IPS DF 6.9 (cell line): ENCODE measurements at places on chromosomes 1 and 21.

GRCh38 chr1:33524586-33524985 lies 52.1 kb downstream of the ZSCAN20 start:
- no peak for DNase-seq

DNA sequence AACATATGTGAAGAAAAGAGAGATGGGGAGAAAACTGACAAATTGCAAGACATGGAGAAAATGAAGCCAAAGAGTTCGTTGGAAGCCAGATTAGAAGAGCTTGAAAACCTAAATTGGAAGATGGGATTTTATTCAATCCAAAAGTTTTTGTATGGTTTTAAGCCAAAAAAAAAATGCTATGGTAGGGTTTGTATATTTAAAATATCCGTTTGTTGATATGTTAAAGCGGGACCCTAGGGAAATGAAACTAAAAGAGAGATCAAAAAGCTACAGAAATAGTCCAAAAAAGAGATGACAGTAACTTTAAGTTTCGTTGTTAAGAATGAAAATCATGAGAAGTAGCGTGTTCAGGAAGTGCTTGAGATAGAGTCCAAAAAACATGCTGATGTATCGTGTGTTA lies 617.7 kb upstream of the ADGRL2 start:
- no peak for DNase-seq

GRCh38 chr1:235069577-235070563 lies 58.8 kb downstream of the TOMM20 start:
- DNase-seq: no peak

GRCh38 chr21:39673736-39674135 lies 61.0 kb downstream of the B3GALT5 start:
- no peak for DNase-seq

DNA sequence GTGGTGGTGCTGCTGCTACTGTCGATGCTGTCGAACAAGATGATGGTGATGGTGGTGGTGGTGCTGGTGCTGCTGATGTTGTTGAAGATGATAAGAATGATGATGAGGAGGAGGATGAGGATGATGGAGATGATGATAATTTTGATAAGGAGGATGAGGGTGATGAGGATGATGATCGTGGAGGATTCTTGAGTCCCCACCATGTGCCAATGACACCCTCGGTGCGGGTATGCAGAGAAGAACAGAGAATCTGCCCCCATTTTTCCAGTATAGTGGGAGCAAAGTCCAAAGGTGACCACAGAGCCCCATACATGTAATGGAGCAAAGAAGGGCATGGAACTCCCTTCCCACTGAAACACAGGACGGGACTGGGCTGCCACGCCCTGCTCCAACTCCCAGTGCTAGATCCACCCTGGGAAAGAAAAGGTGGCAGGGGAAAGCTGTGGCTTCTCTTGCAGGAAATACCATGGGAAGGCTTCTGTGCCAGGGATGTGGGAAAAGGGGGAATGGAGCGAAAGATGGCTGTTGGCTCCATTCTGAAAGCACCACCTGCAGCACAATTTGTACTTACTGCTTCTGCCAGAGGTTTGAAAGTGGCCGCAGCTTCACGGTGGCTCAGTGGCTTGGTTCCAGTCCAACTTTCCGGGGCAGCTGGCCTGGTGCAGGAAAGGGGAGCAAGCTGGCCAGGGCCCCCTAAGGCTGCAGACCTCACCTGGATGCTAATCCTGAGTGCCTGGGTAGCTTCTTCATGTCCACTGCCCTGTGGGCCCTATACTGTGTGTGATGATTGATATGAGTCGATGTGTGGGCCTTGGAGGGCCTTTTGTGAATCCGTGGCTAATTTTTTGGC lies 387.2 kb upstream of the VAMP3 start:
- no peak for DNase-seq

DNA sequence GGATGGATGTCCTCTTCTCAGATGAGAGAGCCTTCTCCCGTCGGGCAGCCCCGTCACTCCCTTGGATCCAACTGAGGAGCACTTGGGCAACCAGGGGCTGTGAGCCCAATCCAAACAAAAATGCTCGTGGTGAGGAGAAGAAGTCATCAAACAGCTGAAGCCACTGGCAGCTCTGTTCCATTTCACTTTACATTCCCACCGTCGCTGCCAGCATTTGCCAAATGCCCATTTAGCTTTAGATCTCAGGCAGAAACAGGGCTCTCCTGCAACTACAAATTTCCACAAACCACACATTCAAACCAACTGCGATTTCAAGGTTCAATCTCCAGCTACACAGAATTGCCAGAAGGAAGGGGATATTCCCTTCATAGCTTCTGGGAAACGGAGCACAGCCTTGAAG lies 634.6 kb downstream of the SMYD3 start:
- DNase-seq: no peak
